Osteocyte (in vitro differentiated cells): ENCODE measurements at places on chromosomes 5 and 9.
A peak's percentile ranks its signal among the peaks of the same experiment; 100 is the strongest.

GRCh38 chr9:129809346-129809745 is 6.4 kb downstream of the TOR1B start:
- no peak for DNase-seq

GRCh38 chr9:133187561-133188005 is 21.5 kb downstream of the OBP2B start:
- DNase-seq = no peak

GRCh38 chr9:124068251-124068650 is 56.7 kb downstream of the LHX2 start:
- no peak for DNase-seq

- DNase-seq = no peak
Measured at GRCh38 chr5:162473041-162473714, 405.6 kb downstream of the GABRG2 start.

DNA sequence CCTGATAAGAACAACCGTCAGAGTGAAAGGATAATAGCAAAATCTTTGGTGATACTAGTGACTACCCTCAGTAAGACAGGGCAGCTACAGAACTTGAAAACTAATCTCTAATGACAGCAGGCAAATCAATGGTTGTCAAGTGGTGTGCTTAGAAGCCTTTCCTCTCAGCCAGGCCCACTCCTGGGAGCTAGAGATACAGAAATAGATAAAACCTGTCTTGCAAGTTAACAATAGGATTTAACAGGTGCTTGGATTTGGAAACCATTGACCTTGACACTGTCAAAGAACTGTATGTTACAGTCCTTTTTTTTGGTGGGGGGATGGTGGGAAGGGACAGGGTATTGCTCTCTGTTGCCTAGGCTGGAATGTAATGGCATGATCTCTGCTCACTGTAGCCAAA is 118.6 kb downstream of the BASP1 start:
- DNase-seq = no peak

DNA sequence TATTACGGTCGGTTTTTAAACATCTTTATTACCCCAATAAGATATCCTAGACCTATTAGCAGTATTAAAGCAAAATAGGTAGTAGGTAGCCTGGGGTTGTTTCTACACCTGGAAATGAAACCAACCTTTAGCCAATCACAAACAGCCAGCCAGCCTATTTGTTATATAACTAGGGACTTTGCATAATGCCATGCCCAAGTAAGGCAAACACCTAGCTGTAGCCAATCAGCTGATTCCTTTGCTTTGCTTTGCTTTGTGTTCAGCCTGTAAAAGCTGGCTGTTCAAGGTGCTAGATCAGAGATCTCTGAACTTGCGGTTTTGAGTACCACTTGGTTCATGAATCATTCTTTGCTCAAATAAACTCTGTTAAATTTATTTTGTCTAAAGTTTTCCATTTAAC is 46.5 kb upstream of the SETD9 start:
- DNase-seq = no peak

GRCh38 chr5:177085985-177086653 is 596 bp upstream of the FGFR4 start:
- DNase-seq = no peak

- no peak for DNase-seq
Measured at GRCh38 chr5:104751969-104752368, 1189.4 kb upstream of the NUDT12 start.

GRCh38 chr5:16619136-16619535 is 2.3 kb upstream of the RETREG1 start:
- DNase-seq = no peak

DNA sequence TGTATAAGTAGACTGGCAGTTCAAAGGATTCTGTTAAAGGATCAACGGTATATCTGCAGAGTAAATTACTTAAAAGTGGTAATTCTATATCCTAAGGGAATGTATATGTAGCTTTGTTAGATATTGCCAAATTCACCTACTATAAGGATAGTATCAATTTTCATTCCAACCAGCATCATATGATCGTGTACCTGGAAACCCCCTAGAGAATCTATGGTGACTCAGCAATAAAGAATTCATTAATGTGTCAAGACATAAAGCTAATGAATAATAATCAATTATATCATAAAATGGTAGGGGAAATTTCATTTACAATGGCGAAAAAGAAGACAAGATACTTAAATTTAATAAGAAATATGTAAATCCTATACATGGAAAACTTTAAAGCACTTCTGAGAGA is 234.1 kb upstream of the ACTBL2 start:
- no peak for DNase-seq

- DNase-seq = no peak
Measured at GRCh38 chr5:90689064-90689463, 130.5 kb downstream of the ADGRV1 start.

DNA sequence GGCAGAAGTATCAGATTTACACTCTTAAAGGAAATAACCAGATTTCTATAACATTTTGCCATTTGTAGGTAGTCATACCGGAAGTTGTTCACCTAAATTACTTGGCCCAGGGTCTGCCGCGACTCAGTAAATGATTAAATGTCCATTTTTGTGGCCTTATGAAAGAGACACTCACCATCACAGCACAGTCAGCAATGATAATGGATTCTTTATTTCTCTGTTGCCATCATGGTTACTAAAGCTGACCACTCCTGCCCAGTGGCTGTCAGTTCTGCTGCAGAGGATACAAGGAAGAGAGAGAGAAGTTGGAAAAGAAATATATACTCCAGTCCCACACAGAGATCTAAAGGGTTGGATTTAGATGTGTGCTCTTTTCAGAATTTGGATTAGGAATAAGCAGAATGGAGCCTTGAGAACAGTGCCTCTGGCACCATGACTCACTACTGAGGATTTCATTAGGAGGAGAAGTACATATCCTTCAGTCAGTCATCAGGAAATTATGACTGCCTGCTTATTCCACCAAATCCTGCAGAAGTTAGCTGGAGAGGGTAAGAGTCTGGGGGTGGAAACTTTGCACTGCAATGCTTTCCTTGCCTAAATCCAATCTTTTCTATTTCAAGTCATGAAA is 72.8 kb upstream of the EFNA5 start:
- no peak for DNase-seq

GRCh38 chr5:1702318-1702717 is 97.3 kb downstream of the MRPL36 start:
- peak; percentile 73 for DNase-seq

DNA sequence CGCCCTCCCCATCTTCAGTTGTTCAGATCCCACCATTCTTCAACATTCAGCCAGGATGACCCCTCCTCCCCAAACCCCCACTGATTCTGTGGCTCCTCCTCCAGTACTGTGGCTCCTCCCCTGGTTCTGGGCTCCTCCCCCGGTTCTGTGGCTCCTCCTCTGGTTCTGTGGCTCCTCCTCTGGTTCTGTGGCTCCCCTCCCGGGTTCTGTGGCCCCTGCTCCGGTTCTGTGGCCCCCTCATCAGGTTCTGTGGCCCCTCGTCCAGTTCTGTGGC is 32.8 kb downstream of the C5orf15 start:
- no peak for DNase-seq

DNA sequence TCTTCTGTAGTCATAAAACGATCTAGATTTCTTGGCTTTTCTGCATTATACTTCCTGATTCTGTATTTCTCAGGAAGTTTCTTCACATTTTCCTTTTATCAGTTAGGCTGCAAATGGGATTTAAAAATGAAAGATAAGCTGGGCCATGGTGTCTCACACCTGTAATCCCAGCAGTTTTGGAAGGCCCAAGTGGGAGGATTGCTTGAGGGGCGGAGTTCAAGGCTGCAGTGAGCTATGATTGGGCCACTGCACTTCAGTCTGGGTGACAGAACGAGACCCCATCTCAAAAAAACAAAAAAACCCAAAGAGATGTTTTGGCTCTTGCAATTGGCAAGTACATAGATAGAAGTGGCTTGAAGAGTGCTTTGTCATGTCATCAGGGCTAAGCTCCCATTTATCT is 26.2 kb upstream of the APC start:
- DNase-seq = no peak

DNA sequence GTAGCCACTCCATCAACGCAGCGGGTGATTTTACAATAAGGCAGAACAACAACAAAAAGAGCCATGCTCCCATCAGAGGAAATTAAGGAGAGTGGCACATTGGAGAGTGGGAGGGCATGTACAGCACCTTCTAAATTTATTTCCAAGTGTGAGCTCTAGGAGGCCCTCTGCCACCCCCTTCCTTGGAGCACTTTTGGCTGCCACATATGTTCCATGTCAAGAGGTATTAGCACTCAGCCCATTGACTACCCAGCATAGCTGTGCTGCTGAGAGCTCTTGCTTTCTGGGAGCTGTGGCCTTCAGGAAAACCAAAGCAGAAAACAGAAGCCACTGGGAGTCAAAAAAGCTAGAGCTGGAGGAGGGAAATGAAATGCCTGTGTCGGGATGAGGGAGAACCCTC is 200.2 kb upstream of the PANK3 start:
- no peak for DNase-seq

GRCh38 chr9:33184963-33185362 is 17.8 kb upstream of the B4GALT1 start:
- DNase-seq = no peak

DNA sequence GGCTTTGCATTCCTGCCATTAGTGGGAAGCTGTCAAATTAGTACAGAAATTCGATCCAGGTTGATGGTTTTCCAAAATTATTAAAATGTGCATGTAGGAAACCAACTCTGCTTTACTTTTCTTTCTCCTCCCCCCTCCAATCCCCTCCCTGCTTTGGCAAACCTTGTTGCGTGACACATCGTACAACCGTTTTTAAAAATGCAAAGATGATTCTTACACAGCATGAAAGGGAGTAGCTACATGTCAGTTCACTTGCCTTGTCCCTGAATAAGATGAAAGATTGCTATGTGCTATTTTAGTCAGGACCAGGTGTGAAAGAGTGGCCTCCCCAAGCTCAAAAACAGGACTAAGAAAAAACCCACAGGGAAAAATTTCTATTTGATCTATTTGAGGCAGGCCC is 11.7 kb downstream of the SNCAIP start:
- DNase-seq = no peak

- peak; percentile 95 for DNase-seq
Measured at GRCh38 chr9:134644725-134645606, 3.4 kb downstream of the COL5A1 start.

DNA sequence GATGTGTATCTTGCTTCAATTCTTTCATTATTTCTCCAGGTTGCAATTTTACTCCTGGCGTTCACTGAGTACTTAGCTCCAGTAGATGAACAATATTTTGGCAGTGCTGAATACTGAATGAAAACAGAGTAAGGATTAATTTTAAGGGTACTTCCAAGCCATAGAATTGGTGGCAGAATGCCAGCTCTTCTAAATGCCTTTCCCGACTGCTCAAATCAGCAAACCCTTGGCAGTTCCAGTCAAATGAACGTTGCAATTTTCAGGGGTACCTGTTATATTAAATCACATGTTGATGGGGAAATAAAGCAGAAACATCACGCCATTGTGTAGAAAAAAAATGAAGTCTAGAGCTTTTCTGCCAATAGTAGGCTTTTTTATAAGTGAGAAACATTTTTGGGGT is 282.4 kb upstream of the RPS23 start:
- DNase-seq = no peak

GRCh38 chr5:64759960-64760660 is 8.4 kb downstream of the SREK1IP1 start:
- DNase-seq = no peak

GRCh38 chr5:160824301-160825001 is 27.6 kb downstream of the ATP10B start:
- DNase-seq = no peak

- DNase-seq = no peak
Measured at GRCh38 chr9:121709798-121710197, 58.4 kb downstream of the DAB2IP start.
